T-cell (primary cell): ENCODE measurements at places on chromosomes 16 and 17.

GRCh38 chr16:79269211-79269863 is 331.2 kb downstream of the MAF start:
- DNase-seq, result peak; percentile 15

GRCh38 chr17:8719291-8720246 is 25.1 kb downstream of the CCDC42 start:
- DNase-seq, result no peak

- no peak for DNase-seq
These were observed 23.8 kb downstream of the ENGASE start for GRCh38 chr17:79098282-79098867.

DNA sequence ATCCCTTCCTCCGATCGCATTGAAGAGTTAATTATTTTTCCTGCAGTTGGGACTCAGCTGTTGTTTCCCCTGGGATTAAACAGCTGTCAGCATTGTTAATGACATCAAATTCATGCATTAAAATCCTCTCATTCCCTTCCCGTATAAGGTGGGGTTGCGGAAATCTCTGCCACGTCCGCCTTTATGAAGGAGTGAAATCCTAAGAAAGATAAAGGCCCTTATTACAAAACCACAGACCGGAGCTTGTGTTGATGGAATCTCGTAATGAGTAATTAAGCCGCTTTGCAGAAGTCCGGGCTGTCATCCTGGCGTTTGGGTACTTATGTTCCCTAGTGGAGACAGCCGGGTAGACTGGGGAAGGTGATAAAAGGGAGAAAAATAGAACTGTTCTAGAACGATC is 627.6 kb downstream of the MAF start:
- no peak for DNase-seq

DNA sequence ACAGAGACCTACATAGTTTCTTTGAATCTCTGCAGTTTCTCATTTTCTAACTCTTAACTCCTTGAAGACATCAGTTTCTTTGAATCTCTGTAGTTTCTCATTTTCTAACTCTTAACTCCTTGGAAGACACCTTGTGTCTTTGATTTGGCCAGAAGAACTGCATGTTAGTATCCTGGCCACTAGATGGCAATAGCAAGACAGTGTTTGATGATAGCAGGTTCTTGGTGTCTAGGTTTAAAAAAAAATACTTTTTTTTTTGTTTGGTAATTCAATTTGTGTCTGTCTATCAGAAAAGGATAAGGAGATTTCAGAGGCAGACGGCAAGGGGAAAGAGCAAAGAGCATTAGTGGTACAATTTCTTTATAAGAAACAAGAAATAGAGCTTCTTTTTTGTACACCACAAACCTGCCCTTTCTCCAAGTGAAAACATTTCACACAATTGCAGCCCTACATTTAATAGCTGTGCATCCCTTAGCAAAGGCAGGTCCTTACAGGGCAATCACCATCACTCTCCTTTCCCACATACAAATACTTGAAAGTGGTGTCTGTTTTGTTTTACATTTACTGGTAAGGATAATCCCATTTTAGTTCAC is 1324.9 kb upstream of the CDH8 start:
- DNase-seq, result no peak
